ENCODE measurements at places on chromosomes 11 and 22. TPM values are rescaled to one million over a fixed set of nuclear protein-coding genes. Genes with fewer than 3 reads are reported as not detected.

Gene ADORA2A
- 1.4 TPM for total RNA-seq

Gene MMP8
- total RNA-seq: not detected

Gene C11orf98
- total RNA-seq: 143 TPM

Gene PAMR1
- total RNA-seq: not detected

Gene SGSM1
- total RNA-seq: 0.45 TPM

Gene SLC25A45
- 10.2 TPM for total RNA-seq

Gene RASD2
- 1.1 TPM for total RNA-seq

Gene LMNTD2
- total RNA-seq: 2.1 TPM

Gene TRIM64
- not detected for total RNA-seq

Gene IGF2
- 1.4 TPM for total RNA-seq

Gene TMEM25
- total RNA-seq: 0.67 TPM

Gene BEST1
- 0.91 TPM for total RNA-seq

Gene FAM181B
- total RNA-seq: 0.11 TPM

Gene OR52I2
- not detected for total RNA-seq

Gene UPB1
- not detected for total RNA-seq

Gene SLC5A1
- not detected for total RNA-seq

Gene PGA5
- not detected for total RNA-seq

Gene MS4A3
- total RNA-seq: not detected

Gene NXPE1
- not detected for total RNA-seq

Gene CNIH2
- total RNA-seq: 2.9 TPM

Gene OR2AG2
- total RNA-seq: not detected

Gene RRM1
- 72.9 TPM for total RNA-seq

Gene KCNK4
- not detected for total RNA-seq

Gene FJX1
- total RNA-seq: 41.9 TPM

Gene ATL3
- total RNA-seq: 33.5 TPM

Gene CCDC73
- not detected for total RNA-seq

Gene DEFB131B
- total RNA-seq: not detected

Gene LUZP2
- not detected for total RNA-seq

Gene USP2
- total RNA-seq: 0.30 TPM

Gene ISX
- not detected for total RNA-seq

Gene DNAJB13
- not detected for total RNA-seq

Gene YPEL4
- 0.32 TPM for total RNA-seq

Gene GDPD5
- total RNA-seq: 13.1 TPM

Gene MPZL2
- not detected for total RNA-seq

Gene C11orf91
- 1.3 TPM for total RNA-seq

Gene CAPN5
- 7.2 TPM for total RNA-seq

Gene OR10V1
- total RNA-seq: not detected

Gene OR4C6
- total RNA-seq: not detected

Gene MAP6
- total RNA-seq: 1.7 TPM

Gene C11orf16
- not detected for total RNA-seq

Gene TMEM191B
- total RNA-seq: 2.3 TPM

Gene SF1
- 173 TPM for total RNA-seq

Gene MUC5B
- 2.4 TPM for total RNA-seq

Gene FXYD2
- total RNA-seq: 14.8 TPM

Gene OLFML1
- total RNA-seq: 0.18 TPM

Gene HTR3B
- not detected for total RNA-seq

Gene NLRP14
- total RNA-seq: not detected

Gene TBX1
- 4.1 TPM for total RNA-seq

Gene TREH
- total RNA-seq: not detected

Gene OR2D2
- total RNA-seq: not detected

Gene SMC1B
- total RNA-seq: not detected

Gene MPZL3
- total RNA-seq: 0.33 TPM

Gene SLC22A25
- not detected for total RNA-seq

Gene PKP3
- total RNA-seq: 39.8 TPM

Gene PNPLA2
- total RNA-seq: 53.4 TPM

Gene ACAD8
- 7.4 TPM for total RNA-seq

Gene RBMXL2
- total RNA-seq: not detected

Gene GVQW3
- total RNA-seq: 0.43 TPM
